ENCODE measurements at places on chromosomes 2 and 18.

DNA sequence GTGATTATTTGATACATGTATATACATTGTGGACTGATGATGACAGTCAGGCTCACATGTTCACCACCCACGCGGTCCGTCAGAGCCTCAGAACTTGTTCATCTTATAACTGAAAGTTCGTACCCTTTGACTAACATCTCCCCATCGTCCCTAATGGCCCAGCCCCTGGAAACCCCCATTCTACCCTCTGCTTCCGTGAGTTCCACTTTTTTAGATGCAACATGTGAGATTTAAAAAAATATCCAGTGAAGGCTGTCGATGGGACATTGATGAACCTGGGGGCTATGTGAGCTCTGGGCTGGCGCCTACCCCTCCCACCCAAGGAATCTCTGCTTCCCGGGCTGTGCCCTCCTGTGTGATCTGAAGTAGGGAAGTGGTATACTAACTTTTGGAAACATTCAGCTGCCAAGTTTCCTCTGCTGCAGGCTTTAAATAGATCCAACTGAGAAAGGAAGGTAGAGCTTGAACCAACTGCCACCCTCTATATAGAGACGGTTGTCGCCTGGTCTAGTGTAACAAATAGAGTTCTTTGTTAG, 163.8 kb downstream of the FAM210A start:
- peak; percentile 79 for DNase-seq

DNA sequence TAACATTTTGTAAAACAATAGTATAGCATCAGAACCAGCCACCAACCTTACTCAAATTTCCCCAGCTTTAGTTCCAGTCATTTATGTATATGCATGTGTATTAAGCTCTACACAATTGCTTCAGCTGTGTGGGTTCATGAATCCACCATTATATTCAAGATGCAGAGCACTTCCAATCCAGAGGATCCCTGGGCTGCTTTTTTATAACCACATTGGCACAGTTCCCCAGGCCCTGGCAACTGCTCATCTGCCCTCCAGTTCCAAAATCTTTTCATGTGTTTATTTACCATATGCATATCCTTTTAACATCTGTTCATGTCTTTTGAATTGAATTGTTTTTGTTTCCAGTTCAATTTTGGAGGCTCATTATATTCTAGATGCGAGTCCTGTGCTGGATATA, 482.9 kb upstream of the HS6ST1 start:
- DNase-seq = no peak

- no peak for DNase-seq
These were observed 21.7 kb downstream of the SLC39A6 start for GRCh38 chr18:36107477-36107876.

DNA sequence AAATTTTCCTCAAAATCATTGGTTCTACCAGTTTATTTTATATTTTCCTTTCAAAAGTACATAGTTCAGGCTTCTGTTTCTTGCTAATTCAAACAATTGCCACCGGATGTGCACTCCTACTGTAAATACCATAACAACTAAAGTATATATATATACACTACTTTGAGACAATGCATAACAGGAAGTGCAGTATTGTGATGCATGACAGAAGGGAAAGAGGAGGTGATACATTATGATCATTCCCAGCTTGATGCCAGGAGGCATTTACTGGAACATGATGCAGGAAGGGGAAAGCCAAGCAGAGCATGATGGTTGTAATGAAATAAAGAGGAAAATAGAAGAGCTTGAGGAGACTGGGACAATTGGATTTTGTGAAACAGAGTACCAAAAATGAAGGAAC, 215.2 kb upstream of the NT5C1B start:
- no peak for DNase-seq

- DNase-seq = no peak
These were observed 195.6 kb upstream of the ETAA1 start for GRCh38 chr2:67201521-67201920.

- DNase-seq = no peak
These were observed 90.7 kb downstream of the STK39 start for GRCh38 chr2:168156661-168157060.

DNA sequence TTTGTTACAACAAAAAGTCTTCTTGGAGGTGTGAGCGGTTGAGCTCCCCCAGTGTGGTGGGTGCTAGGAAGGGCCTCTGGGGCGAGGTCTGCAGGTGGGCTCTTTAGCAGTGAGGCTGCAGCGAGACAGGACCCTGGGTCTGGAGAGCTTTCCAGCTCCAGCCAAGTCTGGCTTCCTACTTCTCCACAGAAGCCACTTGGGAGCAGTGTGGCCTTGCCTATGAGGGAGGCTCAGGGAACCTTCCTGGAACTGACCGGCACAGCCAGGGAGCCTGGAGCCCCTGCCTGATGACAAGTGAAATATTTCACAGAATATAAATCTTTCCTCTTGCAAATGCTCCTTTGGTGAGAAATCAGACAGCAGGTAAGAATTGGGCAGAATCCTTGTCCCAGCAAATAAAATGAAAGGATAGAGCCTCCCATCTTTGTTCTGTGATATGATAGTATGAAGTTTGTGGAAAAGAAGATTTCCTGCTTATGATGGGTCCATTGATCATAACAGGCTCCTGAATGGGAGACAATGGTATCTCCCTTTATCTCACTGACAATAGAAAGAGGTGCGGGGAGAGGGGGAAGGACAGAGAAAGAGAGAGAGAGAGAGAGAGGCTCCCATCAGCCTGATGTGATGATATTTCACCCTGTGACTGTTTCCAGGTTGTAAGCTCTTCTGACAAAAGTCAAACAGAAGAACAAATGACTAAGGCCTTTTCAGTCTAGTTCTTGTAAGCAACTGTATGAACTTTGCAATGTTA, 289.8 kb upstream of the SPRED2 start:
- no peak for DNase-seq

DNA sequence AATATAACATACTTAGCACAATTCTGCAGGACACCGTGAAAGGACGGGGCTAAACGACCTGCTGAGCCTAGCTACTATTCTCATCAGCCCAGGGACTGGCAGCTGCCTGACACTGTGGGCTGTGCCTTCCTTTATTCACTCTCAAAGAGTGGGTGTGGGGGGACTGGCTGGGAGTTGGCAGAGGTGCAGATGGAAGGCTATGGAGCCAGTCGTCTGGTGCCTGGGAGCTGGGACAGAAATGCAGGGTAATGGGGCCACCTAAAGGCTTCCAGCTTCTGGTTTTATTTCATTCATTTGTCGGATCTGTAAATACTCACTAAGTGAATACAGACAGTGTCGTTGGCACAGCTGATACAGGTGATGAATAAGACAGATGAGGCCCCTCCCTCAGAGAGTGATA, 56.0 kb upstream of the NFU1 start:
- no peak for DNase-seq

- DNase-seq = no peak
These were observed 30.2 kb downstream of the LONRF2 start for GRCh38 chr2:100292022-100292580.

GRCh38 chr18:57223144-57223870, 76.4 kb downstream of the BOD1L2 start:
- no peak for DNase-seq

DNA sequence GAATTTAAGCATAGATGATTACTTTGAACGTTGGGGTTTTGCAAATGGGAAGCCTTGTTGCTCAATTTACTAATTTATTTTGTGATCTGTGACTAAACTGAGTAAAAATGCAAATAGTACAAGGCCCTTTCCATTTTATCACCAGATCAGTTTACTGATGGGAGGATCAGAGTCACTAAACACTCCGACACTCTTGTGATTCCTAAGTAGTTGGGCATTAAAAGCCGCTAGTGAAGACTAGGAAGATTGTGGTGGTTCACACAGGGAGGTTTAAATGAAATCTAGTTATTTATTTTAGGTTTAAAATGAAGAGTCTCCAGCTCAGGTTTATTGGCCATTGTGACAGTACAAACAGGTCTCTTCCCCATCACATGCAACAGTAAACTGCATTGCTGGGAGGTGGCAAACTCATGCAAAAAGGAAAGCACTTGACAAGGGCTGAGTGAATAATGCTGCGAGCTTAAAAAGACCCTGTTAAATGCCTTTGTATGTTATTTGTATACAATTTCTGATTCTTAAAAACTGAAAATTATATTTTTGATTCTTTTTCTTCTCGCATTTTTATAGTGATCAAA, 394.8 kb upstream of the FANCL start:
- DNase-seq = no peak

GRCh38 chr2:64859312-64860212, 129.6 kb upstream of the SLC1A4 start:
- peak; percentile 72 for DNase-seq

GRCh38 chr2:209526561-209526960, 102.7 kb downstream of the MAP2 start:
- no peak for DNase-seq

GRCh38 chr2:216774180-216774579, 78.8 kb upstream of the IGFBP5 start:
- DNase-seq = no peak

GRCh38 chr2:100959225-100959880, 42.7 kb upstream of the RPL31 start:
- DNase-seq = no peak

DNA sequence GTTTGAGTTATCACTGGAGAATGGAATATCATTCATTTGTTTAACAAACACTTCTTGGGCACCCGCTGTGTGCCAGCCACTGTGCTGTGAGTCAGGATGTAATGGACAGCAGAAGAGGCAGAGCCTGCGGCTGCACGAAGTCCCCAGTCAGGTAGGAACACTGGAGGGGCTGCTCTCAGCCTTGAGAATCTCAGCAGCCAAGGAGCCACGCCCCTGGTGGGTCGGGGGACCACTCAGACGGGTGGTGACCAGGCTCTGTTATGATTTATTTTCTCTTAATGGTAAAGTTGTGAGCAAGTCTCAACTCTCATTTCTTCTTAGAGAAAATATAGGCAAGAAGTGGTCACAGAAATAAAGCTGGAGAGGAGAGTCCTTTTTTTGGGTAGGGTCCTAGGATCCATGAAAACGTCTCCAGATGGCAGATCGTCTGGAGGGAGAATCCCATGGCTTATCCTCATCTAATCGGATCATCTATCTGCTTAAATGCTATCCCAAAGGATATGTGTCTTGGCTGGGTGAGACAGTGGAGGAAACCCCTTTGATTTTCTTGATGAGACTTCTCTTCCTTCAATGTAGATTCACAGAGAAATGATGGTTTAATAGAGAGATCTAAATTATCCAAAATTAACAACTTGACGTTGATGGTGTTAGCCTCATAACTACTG, 129.1 kb upstream of the LGALSL start:
- no peak for DNase-seq

- no peak for DNase-seq
These were observed 2.1 kb upstream of the SMAD2 start for GRCh38 chr18:47932603-47933002.

DNA sequence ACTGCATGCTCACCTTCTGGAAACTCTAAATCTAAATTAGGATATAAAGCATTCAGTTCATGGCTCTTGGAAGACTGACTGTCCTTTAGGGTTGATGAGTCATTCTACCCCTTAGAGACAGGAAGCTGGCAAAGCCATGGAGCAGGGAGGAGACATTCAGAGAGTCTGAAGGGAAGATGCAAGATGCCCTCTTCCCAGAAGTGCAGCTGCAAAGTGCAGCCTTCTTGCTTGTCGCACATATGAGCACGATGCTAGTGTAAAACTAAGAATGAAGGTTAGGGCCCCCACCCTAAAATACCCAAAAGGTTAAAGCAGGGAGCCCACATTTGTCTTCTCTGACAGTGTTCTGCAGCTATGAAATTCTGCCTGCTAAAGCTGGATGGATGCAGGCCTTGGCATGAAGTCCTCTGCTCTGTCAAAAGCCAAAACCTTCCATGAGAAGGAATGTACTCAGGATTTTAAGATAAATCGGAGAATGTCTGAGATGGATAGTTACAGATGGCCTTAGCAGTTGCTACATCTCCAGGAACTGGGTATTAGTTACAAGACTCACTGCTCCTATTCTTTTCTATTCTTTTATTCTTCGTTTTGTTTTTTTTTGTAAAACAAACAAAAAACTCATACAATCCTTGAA, 89.7 kb downstream of the POLE4 start:
- no peak for DNase-seq

GRCh38 chr2:219627103-219628100, at the start of gene SLC4A3:
SLC4A3 (plus strand) TSS chr2:219627630; CDS start chr2:219627993, 363 bp downstream.
- no peak for DNase-seq

DNA sequence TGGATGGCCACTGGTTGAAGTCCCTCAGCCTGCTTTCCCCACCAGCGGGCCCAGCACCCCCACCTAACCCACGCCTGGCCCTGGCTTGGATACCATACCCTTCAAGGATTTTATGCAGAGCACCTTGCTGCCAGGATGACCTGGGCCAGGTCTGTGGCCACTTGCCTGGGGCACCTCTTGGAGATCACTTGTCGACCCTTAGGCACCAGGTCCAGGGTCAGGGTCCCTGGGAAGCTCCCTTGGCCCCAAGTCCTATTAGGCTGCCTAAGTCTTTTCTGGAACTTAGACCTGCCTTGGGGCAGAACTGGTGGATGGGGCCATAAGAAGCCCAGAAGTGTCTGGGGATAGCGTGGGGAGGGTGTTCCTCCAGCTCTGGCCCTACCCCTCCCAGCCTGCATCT, 39.1 kb downstream of the FOSL2 start:
- DNase-seq = no peak

DNA sequence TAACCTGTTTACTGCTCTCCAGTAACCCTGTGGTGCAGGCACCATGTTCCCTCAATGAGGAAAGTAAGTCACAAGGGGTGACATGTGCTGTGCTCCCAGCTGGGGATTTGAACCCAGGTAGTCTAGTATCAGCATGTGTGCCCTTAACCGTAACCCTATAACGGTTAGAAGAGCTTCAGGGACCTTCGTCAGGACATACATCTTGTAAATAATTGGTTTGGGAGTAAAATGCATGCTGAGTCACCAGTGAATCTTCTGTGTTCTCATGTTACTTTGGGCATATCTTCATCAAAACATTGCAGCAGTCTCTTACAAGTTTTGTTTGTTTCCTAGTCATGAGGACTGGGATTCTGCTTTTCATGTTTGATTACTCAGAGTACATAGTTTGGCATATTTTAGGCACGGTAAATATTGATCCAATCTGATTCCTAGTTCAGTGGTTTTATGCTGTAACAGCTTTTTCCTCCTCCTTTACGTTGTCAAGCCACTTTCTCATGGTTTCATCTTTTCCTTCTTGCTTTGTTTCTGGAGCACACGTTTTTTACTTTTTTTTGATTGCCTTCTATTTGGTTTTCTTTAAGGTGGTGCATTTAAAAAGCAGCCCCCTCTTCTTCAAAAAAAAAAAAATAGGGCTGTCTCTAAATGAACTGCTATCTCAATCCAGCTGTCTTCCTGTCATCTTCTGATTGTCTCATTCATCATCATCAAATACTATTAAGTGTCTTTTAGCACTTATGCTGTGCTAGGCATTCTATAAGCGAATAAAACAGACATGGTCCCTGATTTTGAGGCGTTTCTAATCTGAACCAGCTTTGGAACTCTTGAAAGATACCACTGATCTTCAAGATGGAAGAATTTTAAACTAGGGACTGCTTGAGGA, 50.4 kb downstream of the CLIP4 start:
- no peak for DNase-seq

DNA sequence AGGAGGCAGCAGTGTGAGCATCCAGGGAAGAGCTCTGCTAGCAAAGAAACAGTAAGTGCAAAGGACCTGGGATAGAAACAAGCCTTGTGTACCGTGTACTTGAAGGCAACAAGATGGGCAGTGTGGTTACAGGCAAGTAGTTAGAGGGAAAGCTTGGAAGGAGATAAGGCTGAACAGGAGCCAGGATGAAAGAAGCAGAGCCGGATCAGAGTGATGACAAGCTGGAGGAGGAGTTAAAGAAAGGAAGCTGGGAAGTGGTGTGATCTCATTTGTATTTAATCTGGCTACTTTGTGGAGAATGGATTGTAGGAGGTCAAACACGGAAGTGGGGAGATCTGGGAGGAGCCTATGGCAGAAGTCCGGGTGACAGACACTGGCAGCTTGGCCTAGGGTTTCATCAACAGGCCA, 44.7 kb upstream of the VPS54 start:
- no peak for DNase-seq
